T1000 (cell line): ENCODE measurements at places on chromosomes 7 and 10.

DNA sequence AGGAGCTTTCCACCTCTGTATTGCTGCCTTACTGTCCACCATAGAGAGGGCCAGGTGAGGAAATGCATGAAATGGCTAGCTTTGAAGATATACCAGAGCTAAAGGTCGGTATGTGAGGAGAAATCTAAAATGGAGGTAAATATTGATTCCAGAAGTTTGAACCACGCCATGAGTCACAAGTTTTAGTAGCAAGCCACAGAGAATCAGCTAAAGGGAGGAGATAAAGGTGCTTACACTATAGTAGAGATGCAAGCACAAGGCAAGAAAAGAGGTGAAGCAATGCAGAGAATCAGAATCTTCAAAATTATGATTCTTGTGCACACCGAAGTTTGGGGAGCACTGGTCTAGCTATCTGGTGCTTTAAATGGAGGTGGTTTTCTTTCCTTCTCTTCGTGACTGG is 3.0 kb upstream of the GSAP start:
- DNase-seq: no peak

- no peak for DNase-seq
Measured at GRCh38 chr7:86706406-86706805, 62.7 kb downstream of the GRM3 start.

- DNase-seq: no peak
Measured at GRCh38 chr10:27911011-27911410, 87.9 kb downstream of the ODAD2 start.

GRCh38 chr7:90923541-90923997 is 327.4 kb downstream of the CDK14 start:
- DNase-seq: no peak

- no peak for DNase-seq
Measured at GRCh38 chr10:103040418-103040817, 122.3 kb downstream of the CNNM2 start.

- DNase-seq: no peak
Measured at GRCh38 chr10:51667678-51668335, 31.6 kb downstream of the CSTF2T start.

- DNase-seq: no peak
Measured at GRCh38 chr7:1170741-1171501, 10.9 kb upstream of the ZFAND2A start.

DNA sequence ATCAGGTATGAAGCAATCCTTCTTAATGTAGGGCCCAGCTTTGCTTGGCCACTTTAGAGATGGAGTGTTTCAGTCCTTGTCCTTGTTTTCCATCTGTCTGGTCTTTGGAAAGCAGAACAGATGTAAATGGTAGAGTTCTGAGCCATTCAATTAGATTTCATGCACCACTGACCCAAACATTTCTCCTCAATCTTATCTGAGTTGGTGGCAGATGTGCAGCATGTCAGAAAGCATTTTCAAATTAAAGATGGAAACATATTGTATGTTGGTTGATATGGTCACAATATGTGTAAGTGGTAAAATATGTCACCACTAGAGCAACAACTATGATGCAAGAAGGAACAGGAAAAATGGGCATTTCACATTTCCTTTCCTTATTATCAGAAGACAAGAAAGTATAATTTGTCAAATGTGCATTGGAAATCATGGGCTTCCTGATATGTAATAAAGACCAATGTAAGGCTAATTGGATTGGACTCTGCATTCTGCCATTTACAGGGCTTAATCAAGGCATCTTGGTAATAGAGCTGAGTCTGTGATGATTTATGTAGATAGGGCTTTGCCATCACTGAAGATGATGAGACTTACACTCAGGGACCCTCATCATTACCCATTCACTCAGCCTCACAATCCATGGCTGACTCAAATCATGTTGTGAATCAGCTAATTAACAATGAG is 750.7 kb downstream of the NRG3 start:
- no peak for DNase-seq

DNA sequence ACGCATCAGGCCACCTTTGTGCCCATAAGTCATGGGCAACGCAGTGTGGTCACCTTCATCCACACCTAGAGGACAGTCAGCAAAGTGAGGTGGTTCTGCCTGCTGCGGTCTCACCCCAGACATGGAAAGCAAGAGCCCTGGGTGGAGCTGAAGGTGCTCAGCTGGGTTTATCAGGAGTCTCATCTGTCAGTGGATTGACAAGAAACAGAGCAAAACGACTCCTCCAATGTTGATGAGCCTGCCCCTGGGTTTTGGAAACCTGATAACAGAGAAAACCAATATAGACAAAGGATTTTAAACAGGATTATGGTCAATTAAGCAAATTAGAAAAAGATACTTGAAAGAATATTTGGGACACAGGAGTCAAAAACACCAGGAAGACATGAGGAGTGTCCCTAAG is 229.3 kb upstream of the PRSS58 start:
- no peak for DNase-seq

DNA sequence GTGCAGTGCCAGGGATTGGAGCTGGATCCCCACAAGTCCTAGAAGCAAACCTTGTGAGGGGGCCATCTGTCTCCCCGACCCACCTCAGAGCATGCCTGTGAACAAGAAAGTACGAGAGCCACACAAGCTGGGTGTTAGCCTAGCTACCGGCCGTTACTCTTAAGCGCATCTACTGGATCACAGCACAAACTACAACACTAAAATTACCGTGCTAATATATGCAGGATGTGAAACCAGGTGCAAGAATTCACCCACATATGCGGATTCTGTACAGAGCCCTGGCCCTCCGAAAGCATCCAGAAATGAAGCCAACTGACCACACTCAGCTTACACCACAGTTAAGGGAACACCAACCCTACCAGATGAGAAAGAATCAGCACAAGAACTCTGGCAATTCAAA is 16.0 kb upstream of the PRSS1 start:
- no peak for DNase-seq

DNA sequence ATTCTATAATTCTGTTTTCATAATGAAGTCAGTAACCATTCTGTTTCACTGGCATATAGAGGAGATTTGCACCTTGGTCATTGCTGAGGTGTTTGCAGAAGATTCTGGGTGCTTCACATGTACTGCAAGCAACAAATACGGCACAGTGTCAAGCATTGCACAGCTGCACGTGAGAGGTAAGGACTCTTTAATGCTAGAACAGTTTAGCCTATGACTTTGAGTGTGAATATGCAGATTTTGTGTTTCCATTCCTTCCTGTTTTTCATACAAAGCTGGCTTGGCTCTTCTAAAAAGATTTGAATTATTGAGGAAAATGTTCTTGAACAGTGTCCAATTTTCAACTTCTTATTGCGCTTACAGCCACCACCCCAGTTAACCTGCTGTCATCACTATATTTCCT is 56.4 kb downstream of the MYPN start:
- no peak for DNase-seq

DNA sequence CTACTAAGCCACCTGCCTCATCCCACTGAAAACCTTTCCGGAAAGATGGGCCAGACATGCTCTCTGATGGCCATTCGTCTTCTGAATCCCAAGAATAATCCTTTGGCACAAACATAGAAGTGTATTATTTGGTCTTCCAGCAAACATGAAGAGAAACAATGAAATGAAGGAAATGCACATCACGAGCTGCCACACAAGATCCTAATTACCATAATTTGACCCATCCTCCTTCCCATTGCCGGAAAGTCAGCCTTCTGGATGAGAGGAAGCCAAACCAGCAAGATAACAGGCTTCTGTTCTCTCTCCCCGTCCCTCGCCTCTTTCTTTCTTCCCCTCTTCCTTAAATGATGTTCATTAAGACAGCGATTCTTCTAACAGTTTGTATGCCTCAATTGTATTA is 218.9 kb upstream of the KMT2E start:
- no peak for DNase-seq

GRCh38 chr10:117136391-117136975 is 1.6 kb downstream of the VAX1 start:
- no peak for DNase-seq

DNA sequence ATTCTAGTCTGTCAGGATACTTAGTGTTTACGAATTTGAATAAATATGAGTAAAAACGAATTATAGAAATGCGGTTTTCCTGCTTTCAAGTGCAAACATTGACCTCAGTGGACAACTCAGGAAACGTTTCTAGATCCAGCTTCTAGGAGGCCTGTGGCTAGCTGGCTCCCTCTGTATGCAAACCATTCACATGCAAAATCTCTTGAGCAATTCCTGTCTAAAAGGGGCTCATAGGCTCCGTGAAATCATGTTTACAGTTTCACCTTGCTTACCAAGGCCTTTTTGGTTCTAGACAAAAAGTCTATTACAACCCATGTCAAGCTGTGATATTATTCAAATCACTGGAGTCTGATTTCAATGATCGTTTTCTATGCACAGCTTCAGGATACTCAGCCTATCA is 364.5 kb downstream of the DPP6 start:
- no peak for DNase-seq

GRCh38 chr10:81081887-81082620 is 544.4 kb downstream of the SH2D4B start:
- DNase-seq: no peak

DNA sequence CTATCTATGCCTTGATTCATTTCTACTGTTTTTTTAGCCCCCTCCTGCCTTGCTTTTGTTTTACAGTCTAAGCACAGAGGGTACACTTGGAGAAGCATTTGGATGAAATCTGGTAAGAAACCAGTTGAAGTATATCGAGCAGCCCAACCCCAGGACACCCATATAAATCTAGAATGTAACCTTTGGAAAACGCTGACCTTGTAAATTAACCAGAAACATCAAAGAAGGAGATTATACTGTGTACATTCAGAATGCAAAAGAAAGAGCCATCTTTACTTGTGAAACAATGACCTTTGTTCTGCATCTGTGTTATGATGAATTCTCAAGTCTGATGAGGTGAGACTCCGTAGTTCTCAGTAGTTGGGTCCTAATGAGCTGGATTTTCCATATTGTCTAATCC is 49.3 kb upstream of the RAB18 start:
- no peak for DNase-seq

DNA sequence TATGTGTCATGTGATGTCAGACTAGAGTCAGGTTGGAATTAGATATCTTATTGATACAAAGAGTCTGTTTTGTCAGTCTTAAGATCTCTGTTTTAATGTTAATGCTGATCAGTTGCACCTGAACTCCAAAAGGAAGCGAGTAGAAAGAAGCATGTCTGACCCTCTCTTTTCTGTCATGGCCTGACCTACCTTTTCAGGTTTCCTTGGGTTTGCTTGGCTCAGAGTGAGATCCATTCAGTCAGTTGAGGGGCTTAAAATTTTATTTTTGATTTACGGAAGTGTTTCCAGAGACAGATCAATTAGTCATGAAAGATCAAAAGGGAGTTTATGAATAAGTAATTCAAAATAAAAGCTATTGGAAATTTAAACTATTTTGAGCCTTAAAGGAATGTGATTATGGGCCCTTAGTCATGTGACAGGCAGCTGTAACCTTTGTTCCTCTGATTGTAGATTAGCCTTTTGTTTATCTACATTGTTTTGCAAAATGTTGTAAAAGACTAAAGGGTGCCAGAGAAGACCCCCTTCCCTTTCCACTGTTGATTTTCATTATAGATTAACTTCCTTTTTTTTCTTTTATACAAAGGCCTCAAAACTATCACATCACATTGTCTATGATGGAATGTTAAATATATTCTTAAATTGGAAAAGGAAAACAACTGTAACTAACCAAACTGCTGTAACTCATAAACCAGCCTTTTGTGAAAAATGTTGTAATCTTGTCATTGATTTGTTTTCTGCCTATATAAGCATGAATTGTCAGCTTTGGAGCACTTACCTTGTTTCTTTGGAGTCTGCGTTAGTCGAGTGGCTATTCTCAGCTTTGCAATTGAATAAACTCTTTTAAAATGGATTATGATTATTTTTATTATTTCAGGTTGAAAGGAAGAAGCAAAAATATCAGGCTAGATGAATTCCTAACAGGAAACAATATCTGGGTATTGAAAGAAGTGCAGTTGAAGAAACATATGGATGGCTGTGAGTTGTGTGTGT is 195.5 kb upstream of the MBL2 start:
- DNase-seq: no peak

GRCh38 chr7:28575241-28575643 is 162.9 kb downstream of the CREB5 start:
- no peak for DNase-seq

DNA sequence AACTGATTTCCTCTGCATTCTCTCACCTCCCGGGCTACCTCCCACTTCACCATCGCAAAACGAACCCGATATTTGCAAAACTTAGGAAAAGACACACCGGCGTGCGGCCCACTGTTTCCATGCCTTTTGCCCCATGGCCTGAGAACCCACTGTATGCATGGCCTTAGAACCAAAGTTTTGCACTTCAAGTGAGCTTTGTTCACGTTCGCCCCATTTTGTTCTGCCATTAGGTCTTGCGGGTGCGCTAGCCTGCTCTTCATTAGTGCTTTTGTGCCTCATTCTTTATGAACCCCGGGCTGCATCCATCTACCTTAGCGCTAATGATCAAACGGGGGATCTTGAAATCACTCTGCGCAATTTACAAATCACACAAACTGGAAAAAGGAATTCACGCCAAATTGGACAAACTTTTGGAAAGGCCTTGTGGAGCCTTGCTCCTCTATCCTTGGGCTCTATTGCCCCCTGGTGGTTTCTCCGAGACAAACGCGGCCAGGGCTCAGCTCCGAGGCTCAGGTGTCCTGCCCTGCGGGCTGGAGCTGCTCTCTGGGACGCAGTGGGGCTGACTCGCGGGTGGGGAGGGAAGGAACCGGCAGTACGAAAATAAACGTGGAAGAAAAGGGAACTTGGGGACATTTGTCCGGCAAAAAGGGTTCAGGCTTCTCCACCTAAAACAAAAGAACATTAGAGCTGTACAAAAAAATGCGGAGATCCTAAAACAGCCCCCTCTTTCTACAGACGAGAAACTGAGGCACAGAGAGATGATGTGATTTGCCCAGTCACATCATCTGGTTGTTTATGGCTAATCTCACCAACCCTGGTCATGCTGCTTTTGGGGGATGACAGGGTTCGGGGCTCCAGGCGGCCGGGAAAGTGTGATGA is 300.4 kb upstream of the NFE2L3 start:
- peak; percentile 37 for DNase-seq

GRCh38 chr10:35852721-35853120 is 210.6 kb upstream of the FZD8 start:
- DNase-seq: no peak

DNA sequence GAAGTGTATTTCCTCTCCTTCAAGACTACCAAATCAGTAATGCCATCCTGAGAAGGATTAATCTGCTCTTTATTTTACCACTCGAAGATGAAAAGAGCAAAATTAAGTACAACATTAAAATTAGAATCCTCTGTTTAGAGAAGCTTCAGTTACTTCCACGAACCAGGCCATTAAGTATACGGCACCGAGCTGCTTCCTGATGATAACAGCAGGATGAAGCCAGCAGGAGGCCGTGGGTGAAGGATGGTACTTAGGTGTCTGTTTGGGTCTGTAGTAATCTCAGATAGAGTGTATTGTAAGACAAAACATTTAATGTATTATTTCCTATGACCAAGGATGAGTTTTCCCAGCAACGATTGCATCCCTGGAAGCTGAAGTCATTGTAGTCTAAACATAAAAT is 362.8 kb downstream of the SFMBT2 start:
- DNase-seq: no peak

GRCh38 chr7:81684514-81685269 is 85.2 kb downstream of the HGF start:
- DNase-seq: peak; percentile 92
